T-cell (primary cell): ENCODE measurements at places on chromosomes 5 and 9. TPM values are rescaled to one million over a fixed set of nuclear protein-coding genes. Genes with fewer than 3 reads are reported as not detected.

DNA sequence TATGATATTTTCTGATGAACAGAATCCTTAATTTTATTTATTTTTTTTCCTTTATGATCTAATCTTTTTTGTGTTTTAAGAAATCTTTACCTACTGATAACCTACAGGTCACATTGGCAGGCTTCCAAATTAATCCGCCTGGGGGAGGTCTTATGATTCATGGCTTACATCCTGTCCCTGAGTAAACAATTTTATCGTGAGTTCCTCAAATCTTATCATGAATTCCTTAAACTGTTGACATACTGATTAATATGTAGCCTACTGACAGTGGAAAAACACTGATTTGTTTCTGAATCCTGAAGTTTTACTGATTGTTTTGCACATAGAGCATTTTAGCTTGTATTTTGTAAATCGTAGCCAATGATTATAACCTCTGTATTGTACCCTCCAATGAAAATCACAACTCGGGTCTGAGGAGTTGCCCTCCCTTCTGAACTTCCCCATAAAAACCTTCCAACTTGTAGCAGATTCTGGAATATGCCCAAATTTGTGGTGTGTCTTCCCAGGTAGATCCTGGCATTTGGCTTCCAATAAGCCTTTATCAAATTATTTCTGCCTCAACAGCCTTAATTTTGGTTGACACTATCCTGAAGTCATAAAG lies 105.6 kb downstream of the VCAN start:
- no peak overlapping the region for H3K4me3 ChIP-seq
- H3K27ac ChIP-seq: no peak overlapping the region
- no peaks in the 10 kb centered on the region for H3K27me3 ChIP-seq
- H3K36me3 ChIP-seq: no peaks in the 10 kb centered on the region
- no peaks in the 10 kb centered on the region for H3K4me1 ChIP-seq
- no peak for DNase-seq

- H3K4me1 ChIP-seq: peaks cover 2% of the 10 kb centered on the region
- H3K27me3 ChIP-seq: peaks cover 36% of the 10 kb centered on the region
- no peak overlapping the region for H3K27ac ChIP-seq
- no peaks in the 10 kb centered on the region for H3K36me3 ChIP-seq
Observed at GRCh38 chr9:89597711-89598362, 7.0 kb upstream of the GADD45G start.

- H3K36me3 ChIP-seq: no peaks in the 10 kb centered on the region
- H3K27me3 ChIP-seq: no peaks in the 10 kb centered on the region
- H3K4me3 ChIP-seq: no peak overlapping the region
- DNase-seq: no peak
- H3K4me1 ChIP-seq: no peaks in the 10 kb centered on the region
Observed at GRCh38 chr9:89770531-89771174, 165.8 kb downstream of the GADD45G start.

DNA sequence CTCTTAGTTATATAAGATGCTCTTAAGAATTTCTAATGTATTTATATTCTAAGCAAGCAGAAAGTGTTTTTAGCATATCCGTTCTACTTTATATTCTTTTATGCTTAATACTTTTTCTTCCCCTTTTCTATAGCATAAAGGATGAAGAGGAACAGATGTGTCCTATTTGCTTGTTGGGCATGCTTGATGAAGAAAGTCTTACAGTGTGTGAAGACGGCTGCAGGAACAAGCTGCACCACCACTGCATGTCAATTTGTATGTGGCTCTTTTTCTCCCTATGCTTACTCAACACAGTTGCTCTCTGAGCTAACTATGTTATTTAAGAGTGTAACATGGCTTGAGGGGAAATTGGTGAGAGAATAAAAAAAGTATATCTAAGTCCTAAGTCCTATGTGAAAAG lies 37.6 kb upstream of the SETD9 start:
- H3K36me3 ChIP-seq: peaks cover 3% of the 10 kb centered on the region
- no peak overlapping the region for H3K27ac ChIP-seq
- no peaks in the 10 kb centered on the region for H3K27me3 ChIP-seq
- no peak for DNase-seq
- no peak overlapping the region for H3K4me3 ChIP-seq
- H3K4me1 ChIP-seq: no peaks in the 10 kb centered on the region

Gene IQGAP2
- 66.5 TPM for total RNA-seq
